ENCODE measurements at places on chromosomes 16 and 17.

DNA sequence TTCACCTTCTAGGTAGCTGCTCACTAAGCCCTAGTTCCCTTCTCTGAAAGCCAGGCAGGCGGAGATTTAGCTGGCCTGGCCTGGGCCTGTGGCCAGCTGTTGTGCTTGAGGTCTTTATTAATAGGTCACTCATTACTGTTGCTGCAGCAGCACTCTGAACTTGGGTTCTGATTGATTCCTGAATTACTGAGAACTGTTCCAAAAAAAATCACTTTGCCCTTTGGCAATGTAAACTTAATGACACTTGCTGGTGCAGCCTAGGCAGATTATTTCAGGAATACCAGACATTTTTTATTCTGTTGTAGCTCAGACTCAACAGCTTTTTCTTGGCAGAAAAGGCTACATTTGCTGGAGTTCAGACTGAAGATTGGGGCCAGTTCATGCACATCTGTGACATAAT, 2.7 kb downstream of the TOM1L1 start:
- no peak for DNase-seq

DNA sequence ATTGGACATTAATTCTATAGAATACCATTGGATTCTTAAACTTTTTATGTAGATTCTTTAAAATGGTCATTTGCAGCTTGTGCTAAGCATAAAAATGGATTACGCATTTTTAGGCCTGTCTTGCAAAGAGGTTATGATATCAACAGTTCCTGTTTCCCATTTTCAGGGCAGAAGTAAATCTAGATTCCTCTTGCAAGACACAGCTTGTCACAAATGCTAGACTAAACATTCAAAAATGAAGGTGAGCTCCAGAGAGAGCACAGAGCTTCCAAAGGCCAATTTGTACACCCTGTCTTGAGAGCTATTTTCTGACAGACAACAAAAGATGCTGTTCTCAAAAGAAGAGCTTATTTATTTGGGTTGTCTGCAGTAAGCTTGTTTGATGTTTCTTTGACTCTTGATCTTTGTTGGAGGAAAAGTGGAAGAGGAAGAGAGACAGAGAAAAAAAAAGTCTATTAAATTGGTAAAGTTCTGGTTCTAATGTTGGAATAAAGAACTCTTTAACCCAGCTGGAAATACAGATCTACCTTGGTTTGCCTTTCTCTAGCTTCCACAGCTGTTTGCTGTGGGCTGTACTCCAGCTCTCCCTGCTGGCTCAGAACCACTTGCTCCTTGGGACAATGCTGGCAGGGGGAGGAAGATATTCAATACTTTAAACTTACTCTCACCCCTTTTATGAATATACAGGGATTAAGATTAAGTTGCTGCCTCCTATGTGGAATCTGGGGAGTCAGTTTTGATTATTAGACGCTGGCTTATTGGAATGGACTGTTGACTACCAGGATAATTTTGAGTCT, 651.8 kb downstream of the CDH11 start:
- DNase-seq, result no peak

GRCh38 chr17:704111-704864, 10.4 kb downstream of the VPS53 start:
- DNase-seq, result no peak

DNA sequence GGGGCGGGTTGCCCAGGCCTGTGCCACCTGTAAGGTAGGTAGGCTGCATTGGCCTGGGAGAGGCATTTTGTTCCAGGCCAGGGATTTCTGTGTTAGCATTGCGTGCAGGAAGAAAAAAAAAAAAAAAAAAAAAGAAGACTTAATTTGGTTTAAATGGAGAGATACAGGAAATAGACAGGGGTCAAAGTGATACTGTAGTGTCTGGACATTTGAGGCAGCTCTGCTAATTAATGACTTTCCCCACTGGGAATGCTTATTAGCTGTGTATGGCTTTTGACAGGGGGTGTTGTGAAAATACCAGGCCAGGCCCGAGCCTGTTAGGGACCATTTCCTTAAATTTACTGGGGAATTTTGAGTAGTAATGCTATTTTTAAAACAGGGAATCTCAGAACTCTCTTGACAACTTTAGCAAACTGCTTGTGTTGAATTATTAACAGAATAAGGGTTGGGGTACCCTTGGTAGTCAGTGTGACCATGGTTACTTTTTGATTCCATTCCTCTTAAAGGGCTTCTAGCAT, 1.0 kb downstream of the MAP2K4 start:
- DNase-seq, result no peak

GRCh38 chr17:15649861-15650421, 30.4 kb upstream of the FBXW10B start:
- DNase-seq, result peak; percentile 1

- no peak for DNase-seq
Observed at GRCh38 chr16:51442141-51442870, 291.2 kb upstream of the SALL1 start.

DNA sequence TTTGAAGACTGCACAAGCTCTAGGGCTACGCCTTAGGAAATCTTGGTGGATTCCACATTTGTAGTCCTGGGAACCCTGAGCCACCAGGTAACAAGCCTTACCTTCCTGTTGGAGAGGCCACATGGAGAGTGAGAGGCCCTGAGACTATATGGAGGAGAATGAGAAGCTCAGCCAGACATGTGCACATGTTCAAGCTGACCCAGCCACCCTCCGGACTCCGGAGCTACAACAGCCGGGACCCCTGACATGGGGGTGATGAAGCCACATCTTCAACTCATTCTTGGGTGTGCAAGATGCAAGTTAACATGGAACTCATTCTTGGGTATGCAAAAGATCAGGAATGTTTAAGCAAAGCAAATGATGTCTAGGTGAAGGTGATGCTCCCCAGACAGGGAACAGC, 62.7 kb downstream of the GNA13 start:
- no peak for DNase-seq

DNA sequence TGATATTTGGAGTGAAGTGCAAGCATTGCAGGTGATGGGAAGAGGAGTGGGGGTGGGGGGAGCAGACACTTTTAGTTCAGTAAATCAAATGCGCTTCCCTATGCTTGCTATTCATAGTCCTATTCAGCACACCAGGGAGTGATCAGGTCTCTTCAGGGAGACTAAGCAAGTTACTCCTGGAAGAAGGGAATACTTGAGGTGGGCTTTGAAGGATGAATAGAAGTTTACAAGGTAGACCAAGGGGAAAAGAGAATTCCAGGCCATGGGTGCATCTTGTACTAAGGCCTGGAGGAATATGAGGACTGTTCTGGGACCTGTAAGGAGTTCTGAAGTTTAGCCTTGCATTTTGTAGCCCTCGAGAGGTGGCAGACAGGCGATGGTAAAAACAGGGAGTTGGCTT, 40.1 kb upstream of the LGALS9 start:
- no peak for DNase-seq

GRCh38 chr17:49316258-49316570, 45.8 kb downstream of the ZNF652 start:
- no peak for DNase-seq

GRCh38 chr16:67862623-67863583, 9.9 kb upstream of the EDC4 start:
- DNase-seq, result no peak

- DNase-seq, result no peak
Observed at GRCh38 chr17:63753215-63753614, 11.6 kb upstream of the STRADA start.

DNA sequence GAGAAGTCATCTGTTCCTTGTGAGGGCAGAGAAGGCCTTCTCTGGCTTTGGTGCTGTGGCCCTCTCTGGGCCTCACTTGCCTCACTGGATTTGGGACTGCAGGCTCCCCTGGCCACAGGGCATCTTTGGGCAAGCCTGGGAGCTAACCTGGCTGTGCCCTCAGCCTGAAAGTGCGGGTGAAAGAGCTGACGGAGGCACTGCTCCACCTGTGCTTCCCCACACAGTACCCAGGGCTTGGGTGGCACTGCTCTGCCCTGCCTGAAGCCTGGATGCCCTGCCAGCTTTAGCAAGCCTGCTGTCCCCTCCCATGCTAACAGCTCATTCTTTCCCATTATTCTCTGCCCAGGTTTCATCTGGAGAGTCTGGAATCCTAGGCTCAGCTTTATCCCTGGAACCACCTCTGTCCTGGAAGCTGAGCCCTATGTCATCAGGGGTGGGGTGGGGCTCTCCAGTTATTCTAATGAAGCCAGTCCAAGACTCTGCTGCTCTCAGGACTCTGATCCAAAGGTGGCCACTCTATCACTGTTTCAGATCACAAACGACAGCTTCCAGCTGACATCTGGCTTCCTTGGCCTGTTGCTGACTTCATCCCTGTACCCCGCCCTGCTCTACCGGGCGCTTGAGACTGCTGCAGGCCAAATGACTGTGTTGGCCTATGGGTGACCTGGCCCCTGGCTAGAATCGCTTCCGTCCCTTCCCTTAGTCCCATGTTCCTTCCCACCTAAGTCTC, 29.3 kb downstream of the HIC1 start:
- DNase-seq, result no peak

- DNase-seq, result no peak
Observed at GRCh38 chr16:89052191-89052889, 41.3 kb upstream of the ACSF3 start.

DNA sequence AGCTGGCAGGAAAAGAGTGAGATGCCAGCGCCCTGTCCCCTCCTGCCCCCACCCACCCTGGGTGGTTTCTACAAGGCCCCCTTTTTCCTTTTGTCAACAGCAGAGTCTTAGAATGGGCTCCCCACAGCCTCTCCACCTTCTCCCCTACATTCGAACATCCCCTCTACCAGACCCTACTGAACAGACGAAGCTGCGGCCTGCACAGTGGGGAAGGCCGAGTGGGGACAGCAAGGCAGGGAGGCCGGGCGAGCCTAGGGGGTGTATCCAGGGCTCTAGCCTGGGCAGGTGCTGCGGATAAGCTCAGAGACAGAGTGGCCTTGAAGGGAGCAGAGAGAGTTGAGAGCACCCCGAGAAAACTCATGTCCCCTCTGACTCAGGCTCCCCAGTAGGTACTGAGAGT, 7.4 kb downstream of the ZACN start:
- no peak for DNase-seq

DNA sequence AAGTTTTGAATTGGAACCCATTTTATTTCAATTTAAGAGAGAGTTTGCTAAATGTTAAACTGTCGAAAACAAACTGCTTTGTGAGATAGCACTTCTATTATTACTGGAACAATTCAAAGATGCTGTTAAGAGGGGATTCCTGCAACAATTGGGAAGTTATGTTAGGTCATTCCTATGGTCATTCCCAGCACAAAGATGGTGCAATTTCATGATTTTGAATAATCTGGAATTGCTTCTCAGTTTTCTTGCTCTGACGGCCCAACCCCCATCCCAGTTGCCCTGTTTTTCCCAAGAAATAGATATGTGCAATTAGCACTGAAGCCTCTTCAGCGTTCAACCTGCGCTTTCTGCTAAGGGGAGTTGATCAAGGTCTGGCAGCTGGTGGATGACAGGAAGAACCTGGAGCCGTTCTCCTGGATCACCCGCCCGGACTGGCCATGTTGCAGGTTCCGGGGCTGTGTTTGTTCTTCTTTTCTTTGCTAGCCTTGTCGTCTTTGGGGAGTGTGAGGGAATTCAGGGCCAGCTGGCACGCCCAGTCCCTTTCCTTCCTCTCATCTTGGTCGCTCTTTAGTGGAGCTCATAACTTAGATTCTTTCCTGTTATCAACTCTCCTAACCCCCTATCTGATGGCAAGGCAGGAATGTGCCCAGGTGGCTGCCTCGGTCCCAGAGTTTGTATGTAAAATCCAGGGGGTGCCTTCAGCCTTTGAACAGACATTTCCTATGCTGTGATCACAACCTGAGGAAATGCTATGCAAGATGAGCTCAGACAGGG, 29.0 kb upstream of the IRF8 start:
- DNase-seq, result no peak

GRCh38 chr16:89506113-89506504, 2.1 kb upstream of the SPG7 start:
- DNase-seq, result no peak

GRCh38 chr16:11412175-11412904, 67.1 kb downstream of the RMI2 start:
- no peak for DNase-seq

DNA sequence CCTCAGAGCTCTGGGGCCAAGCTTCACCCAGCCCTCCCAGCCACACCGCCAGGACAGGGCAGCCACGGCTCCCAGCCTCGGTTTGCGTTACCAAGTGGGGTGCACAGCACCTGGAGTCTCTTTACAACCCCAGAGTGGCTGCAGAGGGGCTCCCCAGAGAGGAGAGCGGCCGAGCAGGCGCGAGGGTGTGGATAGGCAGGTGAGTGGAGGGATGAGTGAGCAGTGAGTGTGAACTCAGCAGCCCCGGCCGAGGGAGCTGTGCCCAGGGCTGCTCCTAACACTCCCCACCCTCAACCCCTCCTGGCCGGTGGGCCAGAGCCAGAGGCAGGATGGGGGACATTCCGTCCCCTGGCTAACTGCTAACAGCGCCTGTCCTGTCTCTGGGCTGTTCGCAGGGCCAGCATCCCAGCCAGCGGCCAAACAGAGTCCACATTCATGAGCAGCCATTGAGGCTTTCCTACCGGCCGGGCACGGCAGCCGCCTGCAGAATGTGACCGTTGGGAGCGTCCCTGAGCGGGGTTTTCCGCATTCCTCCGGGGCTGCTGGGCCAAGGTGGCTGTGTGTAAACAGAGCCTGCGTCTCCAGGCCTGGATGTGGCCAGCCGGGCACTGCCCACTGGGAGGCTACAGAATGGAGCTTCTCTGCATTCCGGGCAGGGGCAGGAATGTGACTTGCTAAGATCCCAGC, 5.3 kb downstream of the ZNF469 start:
- no peak for DNase-seq

GRCh38 chr17:45013021-45013997, 38.1 kb downstream of the DCAKD start:
- no peak for DNase-seq

GRCh38 chr17:47718634-47719405, 14.2 kb upstream of the TBX21 start:
- no peak for DNase-seq

DNA sequence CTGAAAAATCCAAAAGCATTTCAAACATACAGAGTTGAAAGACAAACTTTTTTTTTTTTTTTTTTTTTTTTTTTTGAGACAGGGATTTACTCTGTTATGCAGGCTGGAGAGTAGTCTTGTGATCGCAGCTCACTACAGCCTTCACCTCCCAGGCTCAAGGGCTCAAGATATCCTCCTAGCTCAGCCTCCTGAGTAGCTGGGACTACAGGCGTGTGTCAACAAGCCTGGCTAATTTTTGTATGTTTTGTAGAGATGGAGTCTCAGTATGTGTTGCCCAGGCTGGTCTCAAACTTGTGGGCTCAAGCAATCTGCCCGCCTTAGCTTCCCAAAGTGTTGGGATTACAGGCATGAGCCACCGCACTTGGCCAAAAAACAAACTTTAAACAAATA, 64.2 kb upstream of the KIFC3 start:
- DNase-seq, result no peak

- no peak for DNase-seq
Observed at GRCh38 chr17:28738680-28739384, 5.0 kb upstream of the TRAF4 start.
